ENCODE measurements at places on chromosomes 3 and 15. TPM values are rescaled to one million over a fixed set of nuclear protein-coding genes. Genes with fewer than 3 reads are reported as not detected.

DNA sequence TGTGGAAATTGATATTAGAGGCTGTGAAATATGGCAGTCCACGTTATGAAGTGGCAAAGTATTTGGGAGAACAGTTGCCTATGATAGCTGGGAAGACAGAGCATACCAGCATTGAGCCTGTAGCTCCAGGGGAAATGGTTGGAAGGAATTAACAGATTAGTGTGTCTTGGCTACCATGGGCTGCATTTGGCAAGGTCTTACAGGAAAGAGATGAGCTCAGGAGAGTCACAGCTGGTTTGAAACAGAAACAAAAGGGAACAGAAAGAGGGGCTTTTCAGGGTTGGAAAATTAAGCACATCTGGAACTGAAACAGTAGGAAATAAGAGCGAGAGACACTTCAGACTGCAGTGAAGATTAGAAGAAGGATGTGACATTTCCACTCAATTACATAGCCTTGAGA, 141.7 kb downstream of the FBLN2 start:
- no peak for DNase-seq

DNA sequence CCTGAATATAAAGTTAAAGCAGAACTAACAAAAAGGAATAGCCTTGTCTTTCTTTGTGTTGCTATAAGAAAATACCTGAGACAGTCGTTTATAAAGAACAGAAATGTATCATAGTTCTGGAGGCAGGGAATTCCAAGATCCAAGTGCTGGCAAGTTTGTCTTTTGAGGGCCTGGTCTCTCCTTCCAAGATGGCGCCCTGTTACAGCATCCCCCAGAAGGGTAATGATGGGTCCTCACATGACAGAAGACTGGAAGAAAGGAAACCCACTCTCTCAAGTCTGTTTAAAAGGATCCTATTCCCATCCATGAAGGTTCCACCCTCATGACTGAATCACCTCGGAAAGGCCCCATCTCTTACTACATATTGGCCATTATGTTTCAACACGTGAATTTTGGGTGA, 435.1 kb downstream of the MAGI1 start:
- DNase-seq, result no peak

Gene KBTBD13
- total RNA-seq, result not detected

GRCh38 chr15:96345560-96346399, 15.3 kb downstream of the NR2F2 start:
- no peak for DNase-seq

DNA sequence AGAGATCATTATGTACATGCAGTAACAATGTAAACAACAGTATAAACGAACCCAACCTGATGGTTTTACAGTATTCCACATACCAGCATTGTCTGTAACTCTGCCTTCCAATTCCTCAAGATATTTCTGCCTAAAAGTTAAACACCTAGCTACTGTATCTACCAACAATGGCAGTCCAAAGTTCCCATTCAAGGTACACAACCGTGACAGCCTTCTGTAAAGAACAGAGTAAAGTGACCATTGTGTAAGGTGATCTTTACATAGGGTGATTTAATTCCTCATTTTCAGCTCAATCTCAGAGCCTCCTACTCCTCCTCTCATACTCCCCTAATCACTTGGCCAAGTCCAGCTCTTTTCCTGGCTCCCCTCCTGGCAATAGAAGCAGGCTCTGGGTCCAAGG, 10.4 kb downstream of the SECISBP2L start:
- DNase-seq, result no peak

GRCh38 chr15:100808691-100809090, 70.9 kb upstream of the ALDH1A3 start:
- no peak for DNase-seq

GRCh38 chr3:14133188-14133800, 8.4 kb downstream of the TMEM43 start:
- no peak for DNase-seq

GRCh38 chr3:186209810-186210752, 101.2 kb upstream of the ETV5 start:
- peak; percentile 26 for DNase-seq

GRCh38 chr15:29873264-29873663, 51.0 kb upstream of the TJP1 start:
- DNase-seq, result no peak

- peak; percentile 48 for DNase-seq
These were observed 21.8 kb downstream of the IGDCC4 start for GRCh38 chr15:65400760-65401610.
